ENCODE measurements at places on chromosomes 11 and 22.

DNA sequence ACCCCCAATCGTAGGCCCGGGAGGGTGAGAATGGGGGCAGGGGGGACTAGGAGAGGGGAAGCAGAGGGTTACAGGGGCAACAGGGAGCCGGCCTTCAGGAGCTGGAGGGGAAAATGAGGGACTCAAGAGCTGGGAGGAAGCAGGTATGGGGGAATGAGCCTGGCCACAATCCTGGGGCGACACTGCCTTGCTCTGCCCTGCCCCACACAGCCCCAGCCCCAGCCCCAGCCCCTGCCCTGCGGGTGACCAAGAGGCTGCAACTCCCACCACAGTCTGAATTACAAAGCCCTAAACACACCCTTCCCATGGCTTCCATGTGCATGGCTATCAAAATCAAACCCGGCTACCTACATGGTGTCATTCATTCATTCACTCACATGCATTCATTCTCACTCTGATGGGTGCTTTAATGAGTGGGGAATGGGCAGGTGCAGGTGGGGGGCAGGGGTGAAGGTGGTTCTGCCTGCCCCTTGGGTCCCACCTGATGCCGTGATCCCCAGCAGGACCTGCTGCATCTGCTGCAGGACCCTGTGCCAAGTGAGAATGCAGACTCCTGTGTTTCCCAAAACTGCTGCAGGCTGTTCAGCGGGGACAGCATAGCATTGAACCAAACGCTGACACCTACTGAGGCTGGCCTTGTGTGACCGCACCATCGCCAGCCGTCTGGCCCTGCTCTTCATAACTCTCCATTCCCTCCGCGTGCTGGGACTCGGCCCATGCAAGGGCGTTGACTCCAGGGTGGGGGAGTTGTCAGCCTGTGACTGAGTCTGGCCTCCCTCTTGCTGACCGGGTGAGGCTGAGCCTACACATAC, 9.5 kb upstream of the LINC01488 start:
- DNase-seq: no peak

- no peak for DNase-seq
Observed at GRCh38 chr22:42176255-42176915, 45.8 kb upstream of the CYP2D6 start.

DNA sequence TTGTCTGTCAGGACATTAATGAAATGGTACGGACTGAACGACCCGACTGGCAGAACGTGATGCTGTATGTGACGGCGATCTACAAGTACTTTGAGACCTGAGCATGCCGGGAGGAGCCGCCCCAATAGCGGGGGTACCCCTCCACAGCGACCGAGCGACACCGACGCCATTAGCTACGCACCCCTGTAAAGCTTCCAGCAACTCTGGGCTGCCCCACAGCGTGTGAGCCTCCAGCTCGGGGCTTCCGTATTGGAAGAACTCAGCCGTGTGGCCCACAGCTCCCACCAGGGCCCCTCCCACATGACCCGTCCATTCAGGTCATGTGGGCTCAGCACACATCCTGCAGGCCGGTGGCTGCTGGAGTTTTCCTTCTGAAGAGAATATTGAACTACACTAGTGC, 12.9 kb upstream of the ADORA2A start:
- no peak for DNase-seq

DNA sequence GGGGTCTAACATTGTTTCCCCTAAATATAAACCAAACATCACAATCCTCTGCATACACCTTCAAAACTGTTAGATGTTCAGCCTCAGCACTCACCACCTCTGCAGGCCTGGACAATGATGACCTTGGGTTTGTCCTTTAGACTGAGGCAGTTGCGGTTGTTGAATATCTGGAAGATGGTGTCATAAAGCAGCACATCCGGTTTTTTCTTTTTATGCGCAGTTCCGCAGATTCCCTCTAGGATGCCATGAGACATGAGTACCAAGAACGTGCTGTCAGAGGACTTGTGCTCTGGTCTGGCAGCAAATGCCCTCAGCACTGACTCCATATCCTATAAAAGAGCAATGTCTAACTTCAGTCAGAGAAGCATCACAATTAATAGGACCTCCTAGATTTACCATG, 22.8 kb downstream of the CASP5 start:
- DNase-seq: no peak

GRCh38 chr11:111047374-111047773, 198.2 kb upstream of the POU2AF2 start:
- DNase-seq: no peak

DNA sequence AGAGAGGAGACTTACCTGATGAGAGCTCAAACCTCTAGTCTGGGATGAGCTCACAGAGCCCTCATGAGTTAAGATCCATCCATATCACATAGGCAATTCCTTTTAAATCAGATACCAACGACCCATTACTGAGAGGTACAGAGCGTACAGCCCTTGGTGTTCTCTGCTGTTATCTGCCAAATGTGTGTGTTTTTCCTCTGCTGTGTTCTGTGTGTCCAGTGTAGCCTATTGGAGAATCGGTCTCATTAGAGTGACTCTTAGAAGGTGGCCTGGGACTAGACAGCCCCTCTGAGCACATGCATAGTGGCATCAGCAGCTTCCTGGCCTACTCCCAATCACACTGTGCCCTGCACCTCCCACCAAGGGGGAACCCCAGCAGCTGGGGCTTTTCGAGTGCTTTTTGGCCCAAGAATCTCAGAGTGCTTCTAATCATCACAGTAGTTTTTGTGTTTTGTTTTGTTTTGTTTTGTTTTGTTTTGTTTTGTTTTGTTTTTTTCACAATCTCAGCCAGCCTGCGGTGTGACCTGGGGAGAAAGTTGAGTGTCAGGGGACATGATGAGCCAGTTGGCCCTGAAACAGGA, 25.4 kb downstream of the TP53AIP1 start:
- DNase-seq: no peak
